ENCODE measurements at places on chromosomes 2 and 18.

DNA sequence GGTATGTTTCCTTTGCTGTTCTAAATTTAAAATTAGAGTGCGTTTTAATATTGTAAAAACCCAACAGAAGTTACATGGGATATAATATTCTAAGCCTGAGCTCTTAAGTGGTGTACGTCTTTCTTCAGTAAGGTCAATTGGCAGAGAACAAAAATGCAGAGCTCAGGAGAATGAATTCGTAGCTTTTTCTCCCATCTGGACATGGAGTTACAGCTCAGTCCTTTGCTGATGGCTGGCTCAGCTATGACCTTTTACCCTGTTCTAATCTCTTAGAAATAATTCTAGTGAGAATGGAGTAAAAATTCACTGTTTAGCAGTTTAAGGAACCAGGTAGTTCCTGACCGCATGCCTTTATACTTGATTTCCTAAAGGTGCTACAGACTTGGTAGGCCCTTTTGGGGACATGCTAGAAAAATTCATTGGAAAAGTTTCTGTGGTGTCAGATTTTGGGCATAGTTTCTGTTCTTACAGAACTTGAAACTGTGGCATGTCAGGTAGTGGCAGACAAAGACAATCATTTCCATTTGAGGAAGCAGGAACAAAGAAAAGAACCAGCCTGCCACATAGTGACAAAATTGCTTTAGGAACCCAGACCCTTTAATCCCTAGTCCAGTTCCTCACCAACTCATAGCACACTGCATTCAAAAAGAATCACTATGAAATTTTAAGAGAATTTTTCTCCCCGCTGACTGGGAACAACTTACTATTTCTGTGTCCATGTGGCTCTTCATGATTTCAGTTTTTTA, 566.8 kb upstream of the ZNF804A start:
- DNase-seq = no peak

- peak; percentile 34 for DNase-seq
Measured at GRCh38 chr2:72414137-72414760, 266.6 kb upstream of the CYP26B1 start.

GRCh38 chr2:102331311-102331980, 20.1 kb downstream of the IL1RL1 start:
- peak; percentile 19 for DNase-seq

- peak; percentile 32 for DNase-seq
Measured at GRCh38 chr2:52342458-52342857, 1310.5 kb upstream of the NRXN1 start.

GRCh38 chr2:176637486-176638166, 368.4 kb downstream of the MTX2 start:
- peak; percentile 60 for DNase-seq

DNA sequence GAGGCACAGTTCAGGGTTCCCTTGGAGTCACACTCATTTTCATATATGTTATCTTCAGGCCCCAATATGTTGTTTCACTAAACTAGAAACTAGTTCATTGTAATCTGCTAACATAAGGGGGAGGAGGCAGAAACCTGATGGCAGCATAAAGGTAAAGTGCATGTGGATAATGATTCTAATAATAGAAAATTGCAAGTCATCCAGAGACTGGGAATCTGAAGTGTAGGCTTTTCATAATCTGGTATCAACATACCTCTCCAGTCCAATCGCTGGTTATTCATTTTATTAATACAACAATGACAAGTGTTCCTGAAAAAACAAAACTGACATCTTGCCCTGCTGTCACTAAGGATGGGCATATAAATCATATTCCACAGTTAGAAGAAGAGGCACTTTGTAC, 326.3 kb upstream of the ZNF804A start:
- DNase-seq = no peak

DNA sequence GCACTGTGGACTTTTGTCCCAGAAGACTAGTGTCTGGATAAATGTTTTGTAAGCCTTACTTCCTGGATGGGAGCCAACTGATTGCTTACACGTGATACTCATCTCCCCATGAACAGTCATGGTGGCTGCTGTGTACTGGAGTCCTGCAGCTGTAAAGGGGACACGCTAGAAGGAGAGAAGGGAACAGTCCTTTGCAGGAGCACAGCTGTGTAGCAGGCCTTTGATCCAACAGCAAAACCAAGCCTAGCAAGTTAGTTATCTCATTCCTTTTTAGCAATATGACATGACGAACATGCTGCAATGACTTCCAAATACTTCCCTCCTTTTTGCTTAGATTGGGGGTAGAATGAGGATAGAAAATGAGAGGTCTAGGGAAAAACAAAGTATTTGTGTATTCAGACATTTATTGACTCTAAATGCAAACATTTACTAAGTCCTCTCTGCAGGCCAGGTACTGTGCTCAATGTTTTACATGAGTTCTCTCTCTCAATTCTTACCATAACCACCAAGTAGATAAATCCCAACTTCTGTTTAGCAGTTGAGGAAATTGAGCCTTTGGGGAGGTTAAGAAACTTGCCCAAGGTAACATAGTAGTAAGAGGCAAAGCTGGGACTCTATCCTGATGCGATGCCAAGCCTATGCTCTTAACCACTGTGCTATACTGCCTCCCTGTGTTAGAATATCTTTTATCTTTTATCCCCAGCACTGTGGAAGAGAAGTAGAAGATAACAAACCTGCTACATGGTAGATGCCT, 55.4 kb upstream of the CD28 start:
- DNase-seq = peak; percentile 81

GRCh38 chr2:160324161-160324800, 124.2 kb upstream of the ITGB6 start:
- DNase-seq = peak; percentile 76

GRCh38 chr18:26468931-26469340, 79.4 kb downstream of the KCTD1 start:
- no peak for DNase-seq

- no peak for DNase-seq
Measured at GRCh38 chr18:49162226-49162864, 211.6 kb upstream of the SMAD7 start.

GRCh38 chr2:106859498-106859897, 26.5 kb downstream of the ST6GAL2 start:
- DNase-seq = no peak

DNA sequence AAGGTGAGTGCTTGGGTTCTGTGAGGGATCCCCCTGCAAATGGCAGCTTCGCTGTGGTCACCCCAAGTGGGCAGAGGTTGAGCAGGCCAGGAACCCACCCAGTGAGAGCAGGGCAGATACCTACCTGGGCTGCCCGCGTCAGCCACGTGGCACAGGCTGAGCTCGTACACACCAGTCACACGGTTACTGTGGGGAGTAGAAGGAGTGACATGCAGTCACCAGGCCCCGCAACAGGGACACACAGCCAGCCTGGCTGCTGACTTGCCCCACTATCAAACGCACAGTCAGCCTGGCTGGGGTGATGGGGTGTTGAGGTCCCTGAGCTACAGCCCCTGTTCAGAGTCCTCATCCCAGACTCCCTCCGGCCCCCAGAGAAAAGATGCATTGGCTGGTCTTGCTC, 32.2 kb downstream of the AQP12A start:
- DNase-seq = no peak

DNA sequence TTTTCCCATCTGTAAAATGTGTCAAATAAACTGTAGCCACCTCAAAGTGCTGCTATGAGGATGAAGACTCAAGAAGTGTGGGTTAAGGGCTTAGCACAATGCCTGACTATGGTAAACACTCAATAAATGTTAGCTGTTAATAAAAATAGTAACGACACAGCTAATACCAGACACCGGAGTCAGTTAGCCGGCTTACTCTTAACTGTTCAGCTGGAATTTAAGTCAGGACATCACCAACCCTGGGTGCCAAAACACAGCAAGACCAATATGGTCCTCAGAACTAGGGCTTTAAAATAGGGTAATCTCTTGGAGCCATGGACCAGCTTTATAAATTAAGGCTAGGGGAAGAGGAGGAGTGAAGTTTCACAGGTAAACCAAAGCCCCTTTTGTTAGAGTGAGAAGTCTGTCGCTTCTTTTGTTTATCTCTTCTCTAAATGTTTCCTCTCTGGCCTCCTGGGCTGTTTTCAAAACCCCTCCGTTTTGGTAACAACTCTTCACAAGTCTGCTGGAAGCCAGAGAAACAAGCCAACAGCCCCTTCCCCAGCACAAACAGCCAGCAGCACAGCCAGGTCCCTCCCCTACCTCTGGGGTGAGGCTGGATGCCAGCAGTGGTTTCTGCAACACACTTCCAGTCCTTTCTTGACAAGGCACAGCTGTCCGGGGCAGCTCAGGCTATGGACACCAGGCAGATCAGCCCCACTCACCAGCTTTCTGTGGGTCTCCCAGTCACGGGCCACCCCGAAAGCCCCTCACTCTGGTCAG, 13.8 kb upstream of the FZD7 start:
- DNase-seq = peak; percentile 74

DNA sequence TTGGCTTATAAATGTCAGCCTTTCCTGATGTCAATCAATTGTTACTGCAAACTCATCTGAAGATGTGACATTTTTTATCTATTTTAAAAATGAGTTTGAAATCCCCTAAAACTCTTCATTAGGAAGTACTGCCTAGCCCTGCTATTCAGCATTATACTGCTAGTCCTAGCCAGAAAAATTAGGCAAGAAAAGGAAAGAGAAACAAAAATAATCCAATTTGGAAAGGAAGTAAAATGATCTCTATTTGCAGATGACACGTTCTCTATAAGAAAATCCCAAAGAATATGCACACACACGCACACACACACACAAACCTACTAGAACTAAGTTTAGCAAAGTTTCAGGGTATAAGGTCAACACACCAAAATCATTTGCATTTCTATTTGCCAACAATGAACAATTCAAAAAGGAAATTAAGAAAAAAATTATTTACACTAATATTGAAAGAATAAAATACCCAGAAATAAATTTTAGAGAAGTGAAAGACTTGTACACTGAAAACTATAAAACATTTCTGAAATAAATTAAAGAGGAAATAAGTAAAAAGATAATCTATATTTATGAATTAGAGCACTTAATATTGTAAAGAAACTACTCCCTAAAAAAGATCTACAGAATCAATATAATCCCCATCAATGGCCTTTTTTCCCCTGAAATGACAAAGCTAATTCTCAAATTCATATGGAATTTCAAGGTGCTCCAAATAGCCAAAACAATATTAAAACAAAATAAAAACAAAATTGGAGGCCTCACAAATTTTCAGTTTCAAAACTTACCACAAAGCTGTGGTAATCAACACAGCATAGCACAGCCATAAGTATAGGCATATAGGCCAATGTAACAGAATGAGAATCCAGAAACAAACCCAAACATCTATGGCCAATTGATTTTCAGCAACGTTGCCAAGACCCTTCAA, 433.7 kb upstream of the TRIB2 start:
- DNase-seq = no peak

- DNase-seq = no peak
Measured at GRCh38 chr2:116223912-116224311, 1590.6 kb upstream of the DDX18 start.

- DNase-seq = no peak
Measured at GRCh38 chr2:142965443-142965842, 88.0 kb downstream of the KYNU start.

DNA sequence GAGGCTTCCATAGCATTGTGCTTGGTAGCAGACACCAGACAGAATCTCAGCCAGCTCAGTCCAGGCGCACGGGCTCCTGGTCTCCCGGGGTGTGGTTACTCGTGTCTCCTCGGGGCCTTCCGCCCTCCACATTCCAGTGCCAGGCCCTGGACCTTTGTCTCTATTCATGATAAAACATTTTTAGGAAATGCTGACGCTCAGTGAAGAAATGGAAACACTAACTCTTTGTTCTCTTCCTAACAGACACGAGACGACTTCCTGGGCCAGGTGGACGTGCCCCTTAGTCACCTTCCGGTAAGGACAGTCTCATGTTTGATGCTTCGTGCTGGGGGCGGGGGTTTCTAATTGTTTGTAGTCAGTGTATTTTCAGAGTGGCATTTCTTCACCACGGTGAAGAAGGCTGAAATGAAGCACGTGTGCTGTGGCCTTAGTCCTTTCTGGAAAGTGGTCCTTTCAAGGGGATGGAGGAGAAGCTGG, 271.8 kb downstream of the NEDD4L start:
- no peak for DNase-seq

- no peak for DNase-seq
Measured at GRCh38 chr2:127535918-127536317, 435 bp downstream of the MYO7B start.

- no peak for DNase-seq
Measured at GRCh38 chr2:218997731-218998130, 4.5 kb upstream of the CRYBA2 start.

DNA sequence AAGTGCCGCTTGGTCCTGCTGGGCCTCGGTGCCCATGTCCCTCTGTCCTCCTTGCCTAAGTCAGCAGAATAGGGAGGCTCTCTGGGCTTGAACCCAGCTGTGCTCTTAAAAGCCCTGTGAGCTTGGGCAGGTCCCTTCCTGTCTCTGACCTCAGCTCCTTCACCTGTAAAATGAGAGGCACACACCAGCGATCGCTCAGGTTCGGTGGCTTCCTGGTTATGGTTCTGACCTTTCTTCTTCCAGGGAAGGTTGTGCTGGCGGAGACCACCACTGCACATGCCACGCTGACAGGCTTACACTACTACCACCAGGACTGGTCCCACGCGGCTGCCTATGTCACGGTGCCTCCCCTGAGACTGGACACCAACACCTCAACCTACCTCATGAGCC, 36.1 kb upstream of the MAPRE3 start:
- no peak for DNase-seq

- peak; percentile 15 for DNase-seq
Measured at GRCh38 chr18:65938592-65939372, 188.0 kb downstream of the CDH7 start.

DNA sequence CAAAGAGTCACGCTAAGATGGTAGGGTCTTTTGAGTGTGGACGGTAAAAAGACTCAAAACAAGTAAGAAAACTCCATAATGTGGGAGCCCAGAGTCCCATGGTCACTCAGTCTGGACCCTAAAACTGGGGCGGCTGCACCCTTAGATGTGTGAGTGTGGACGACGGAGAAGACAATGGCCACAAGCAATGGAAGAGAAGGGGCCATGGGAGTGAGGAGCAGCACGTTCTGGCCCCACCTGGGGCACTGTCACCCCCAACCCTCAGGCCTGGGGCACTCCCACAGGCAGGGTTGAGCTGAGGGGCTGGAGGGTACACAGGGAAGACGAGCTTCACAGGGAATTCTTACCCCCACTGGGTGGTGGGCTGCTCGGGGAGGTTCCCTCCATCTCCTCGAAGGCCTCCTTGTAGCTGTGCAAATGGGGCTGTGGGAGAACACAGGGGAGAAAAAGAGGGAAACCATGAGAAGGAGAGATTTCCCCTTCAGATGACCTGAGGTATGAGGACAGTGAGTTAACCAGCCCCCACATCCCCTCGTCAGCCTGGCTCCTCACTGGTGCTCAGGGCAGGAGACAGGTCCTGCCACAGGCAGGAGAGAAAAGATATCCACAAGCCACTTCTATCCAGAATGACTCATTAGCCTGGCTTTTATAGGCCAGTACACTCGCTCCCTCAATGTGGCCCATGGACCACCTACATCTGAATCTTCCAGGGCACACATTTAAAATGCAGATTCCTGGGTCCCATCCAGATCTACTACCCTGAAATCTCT, 167.9 kb downstream of the TNS1 start:
- DNase-seq = no peak

- DNase-seq = peak; percentile 65
Measured at GRCh38 chr2:9758741-9759140, 84.5 kb upstream of the TAF1B start.
